Hematopoietic multipotent progenitor cell treated with erythropoietin and hydrocortisone succinate and interleukin-3 and kit ligand, for 8 days (in vitro differentiated cells): ENCODE measurements at places on chromosomes 1 and 21.
A peak's percentile ranks its signal among the peaks of the same experiment; 100 is the strongest.

DNA sequence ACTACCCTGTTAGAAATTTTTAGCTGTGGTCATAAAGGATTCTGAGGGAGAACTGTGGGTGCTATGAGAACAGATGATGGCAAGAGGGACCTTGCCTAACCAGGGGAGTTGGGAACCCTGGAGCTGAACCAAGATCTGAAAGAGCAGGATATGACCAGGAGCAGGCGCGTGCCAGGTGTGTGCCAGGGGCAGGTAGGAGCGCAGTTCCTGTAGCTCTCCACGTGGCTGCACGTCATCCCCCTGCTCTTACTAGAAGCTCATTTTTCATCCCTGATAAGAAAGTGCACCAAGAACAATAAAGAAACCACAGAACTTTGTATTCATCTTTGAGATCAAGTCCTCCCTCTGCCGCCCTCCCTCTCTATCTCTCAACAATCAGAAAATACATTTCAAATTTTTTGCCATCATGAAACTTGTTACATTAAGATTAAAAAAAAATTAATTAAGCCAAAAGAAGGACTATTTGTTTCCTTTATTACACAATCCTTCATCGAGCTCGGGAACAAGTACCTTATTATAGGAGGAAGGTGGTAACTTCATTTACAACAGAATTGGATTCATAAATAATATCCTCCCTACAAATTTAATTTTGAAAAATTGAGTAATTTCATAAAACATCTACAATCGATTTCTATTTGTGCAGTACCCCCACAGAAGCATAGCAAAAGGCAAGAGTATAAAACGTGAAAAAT is 78.5 kb downstream of the SLC35F3 start:
- no peak for DNase-seq

GRCh38 chr1:20271498-20272400 is 18.9 kb upstream of the VWA5B1 start:
- no peak for DNase-seq

GRCh38 chr1:197101978-197102377 is 34.9 kb upstream of the F13B start:
- DNase-seq: no peak

GRCh38 chr1:188822248-188822647 is 1655.4 kb downstream of the BRINP3 start:
- DNase-seq: no peak

DNA sequence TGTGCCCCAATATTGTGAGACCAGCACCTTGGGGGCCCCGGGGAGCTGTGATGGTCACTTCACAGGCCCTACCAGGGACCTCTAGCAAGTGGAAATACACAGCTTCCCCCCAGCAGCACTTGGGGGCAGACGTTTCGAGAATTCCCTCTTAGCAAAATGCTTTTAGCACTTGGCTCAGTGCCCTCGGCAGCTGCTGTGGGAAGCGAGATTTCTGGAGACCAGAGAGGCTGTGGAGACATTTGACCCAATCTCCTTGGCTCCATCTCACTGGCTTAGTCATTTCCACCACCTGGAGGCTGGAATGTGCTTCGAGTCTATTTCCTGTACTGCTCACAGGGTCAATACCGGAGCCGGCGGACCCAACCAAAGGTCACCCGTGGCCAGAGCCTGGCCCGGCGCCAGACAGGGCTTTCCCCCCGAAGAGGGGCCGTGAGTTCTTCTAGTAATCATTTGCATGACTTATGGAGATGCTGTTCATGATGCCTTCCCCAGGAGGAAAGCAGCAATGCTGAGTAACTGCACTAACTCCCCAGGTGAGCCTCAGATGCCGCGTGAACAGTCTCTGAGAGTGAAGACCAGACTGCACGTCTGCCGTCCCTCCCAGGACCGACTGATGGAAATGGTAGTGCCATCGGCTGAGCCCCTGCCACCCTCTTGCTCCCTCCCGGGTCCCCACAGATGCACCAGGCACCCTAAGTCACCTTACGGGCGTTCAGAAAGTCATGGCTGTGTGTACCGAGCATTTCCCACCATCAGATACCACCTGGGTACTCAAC is 4.4 kb upstream of the C2CD2 start:
- DNase-seq: peak; percentile 25

DNA sequence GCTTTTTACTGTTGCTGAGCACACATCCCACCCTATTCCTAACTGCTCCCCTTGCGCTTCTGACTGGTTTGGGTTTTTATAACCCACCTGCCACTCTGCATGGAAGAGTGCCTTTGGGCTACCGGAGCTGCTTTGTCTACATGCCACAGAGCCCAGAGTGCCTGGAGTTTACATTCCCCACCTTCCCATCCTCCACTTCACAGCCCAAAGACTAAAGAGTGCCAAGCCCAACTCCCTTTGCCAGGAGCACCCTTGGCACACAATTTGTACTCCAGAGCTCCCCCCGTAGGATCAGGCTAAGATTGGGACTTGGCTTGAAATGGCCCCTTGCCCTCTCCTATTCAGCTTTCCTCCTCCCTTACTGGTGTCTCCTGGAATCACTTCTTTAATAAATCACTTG is 63.3 kb downstream of the LHX9 start:
- DNase-seq: no peak

GRCh38 chr1:221366495-221367110 is 375.3 kb downstream of the DUSP10 start:
- no peak for DNase-seq

- DNase-seq: peak; percentile 54
These were observed 741 bp downstream of the RGS2 start for GRCh38 chr1:192809307-192810252.

GRCh38 chr1:36675931-36676562 is 193.3 kb upstream of the CSF3R start:
- no peak for DNase-seq

DNA sequence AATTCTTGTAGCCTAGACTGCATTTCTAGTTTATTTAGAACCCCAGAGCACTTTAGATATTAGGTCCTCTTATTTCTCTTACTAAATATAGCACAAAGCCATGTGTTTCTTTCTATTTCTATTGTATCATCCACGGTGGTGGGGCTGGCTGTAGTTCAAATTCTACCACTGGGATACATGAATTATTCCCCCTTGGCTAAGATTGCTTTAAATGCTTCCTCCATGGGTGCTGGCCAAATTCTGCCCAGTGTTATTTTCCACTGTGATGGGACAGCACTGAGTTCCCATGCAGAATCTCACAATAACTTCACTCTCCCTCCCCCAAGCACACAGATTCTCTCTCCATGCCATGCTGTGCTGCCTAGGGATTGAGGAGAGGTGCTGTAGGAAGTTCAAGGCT is 41.5 kb upstream of the GBP6 start:
- no peak for DNase-seq

GRCh38 chr1:74517599-74518051 is 5.2 kb upstream of the LRRC53 start:
- no peak for DNase-seq

DNA sequence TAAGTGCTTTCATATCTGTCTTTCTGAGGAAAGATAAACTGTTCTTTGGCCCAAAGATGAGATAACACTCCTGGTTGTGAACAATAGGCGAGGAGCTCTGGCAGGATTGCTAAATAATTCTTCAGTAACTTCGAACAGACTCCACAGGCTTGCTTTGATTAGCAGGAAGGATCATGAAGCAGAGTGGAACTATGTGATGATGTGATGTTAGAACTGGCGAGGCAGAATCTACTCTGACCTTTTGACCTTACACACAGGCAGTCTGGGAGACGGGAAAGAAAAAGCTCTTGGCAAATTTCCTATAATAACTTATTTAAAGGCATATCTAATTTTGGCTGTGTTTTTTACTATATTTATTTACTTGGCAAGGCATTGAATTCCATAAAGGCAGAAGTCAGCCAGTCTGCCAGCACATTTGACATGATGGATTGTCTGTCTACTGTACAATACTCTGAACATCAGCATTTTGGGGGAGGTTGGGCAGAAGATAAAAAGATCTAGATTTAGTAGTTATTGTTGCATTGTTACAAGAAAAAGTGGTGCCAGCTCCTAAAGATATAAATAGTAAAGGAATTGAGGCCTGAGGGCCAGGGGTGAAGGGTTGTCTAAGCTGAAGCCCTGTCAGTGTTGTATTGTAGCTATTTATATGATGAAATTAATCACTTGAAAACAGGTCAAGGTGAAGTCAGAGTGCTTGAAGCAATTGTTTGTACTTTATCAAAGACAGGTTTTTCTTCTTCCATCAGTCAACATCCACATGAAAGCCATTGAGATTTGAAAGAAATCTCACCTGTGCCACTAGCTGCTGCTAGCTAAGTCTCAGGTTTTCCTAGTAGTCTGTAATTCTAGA is 708.8 kb downstream of the LTN1 start:
- DNase-seq: no peak

DNA sequence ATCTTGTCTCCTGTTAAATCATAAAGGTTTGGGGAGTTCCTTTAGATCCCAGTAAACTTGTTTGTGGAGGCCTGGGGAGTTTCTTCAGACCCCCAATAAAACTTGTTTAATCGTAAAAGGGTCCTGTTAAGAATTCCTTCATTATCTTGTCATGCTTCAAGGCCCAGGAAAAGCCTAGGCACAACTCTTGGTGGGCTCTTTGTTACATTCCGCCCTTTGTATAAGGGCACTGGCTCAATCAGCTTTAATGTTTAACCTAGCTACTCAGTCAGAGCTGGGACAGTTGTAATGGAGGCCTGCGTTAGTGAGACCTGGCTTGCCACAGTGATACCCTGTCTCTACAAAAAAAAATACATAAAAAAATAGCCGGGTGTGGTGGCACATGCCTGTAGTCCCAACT is 77.2 kb downstream of the MPZL1 start:
- no peak for DNase-seq

DNA sequence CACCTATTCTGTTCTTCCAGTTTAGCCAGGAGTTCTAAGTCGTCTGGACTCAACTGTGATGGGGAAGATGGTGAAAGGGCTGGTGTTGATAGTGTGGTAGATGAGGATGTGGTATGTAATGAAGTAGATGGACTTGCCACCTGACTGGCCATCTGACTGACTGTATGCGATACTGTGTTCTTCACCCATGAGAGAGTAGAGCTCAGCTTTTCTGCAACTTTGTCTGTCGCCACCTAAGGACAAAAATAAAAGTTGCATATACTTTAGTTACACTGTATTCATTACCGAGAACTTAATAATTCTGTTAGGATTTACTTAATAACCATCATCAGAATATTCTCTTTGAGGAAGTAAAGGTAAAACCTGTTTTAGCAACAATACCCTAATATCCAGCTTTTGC is 48.5 kb downstream of the EVI5 start:
- DNase-seq: peak; percentile 22

DNA sequence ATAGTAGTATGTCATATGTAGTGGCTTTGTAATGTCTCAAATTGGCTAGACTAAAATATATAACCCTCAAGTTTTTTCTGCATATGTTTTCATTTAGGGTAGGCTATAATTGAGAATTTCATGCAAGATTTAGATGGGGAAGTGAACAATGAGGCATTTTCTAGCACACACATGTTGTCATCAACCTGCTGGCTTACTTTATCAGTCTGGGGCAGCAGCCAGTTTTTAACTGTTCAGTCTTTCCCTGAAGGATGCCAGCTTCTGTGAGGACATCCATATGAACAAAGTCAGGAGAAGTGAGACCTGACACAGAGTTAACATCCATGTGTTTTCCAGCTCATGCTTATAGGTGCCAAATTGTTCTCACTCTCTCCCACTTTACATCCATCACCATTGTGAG is 74.7 kb upstream of the OLFM3 start:
- DNase-seq: no peak

- no peak for DNase-seq
These were observed 484.2 kb downstream of the SIPA1L2 start for GRCh38 chr1:232145768-232146167.

DNA sequence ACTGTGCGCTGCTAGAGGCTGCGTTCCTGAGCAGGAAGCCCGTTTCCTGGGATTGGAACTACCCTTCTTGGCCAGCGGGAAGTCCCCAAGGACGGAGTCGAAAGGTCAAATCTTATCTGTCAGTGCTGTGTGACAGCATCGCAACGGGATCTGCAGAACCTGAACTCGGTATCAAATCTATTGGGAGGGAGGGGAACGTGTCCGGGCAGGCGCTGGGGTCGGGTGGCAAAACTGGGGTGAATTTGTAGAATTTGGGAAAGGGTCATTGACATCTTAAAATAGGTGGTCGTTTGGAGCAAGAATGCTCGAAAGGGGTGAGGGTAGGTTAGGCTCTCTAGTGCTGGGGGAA is 725 bp upstream of the ARPC5 start:
- DNase-seq: no peak

DNA sequence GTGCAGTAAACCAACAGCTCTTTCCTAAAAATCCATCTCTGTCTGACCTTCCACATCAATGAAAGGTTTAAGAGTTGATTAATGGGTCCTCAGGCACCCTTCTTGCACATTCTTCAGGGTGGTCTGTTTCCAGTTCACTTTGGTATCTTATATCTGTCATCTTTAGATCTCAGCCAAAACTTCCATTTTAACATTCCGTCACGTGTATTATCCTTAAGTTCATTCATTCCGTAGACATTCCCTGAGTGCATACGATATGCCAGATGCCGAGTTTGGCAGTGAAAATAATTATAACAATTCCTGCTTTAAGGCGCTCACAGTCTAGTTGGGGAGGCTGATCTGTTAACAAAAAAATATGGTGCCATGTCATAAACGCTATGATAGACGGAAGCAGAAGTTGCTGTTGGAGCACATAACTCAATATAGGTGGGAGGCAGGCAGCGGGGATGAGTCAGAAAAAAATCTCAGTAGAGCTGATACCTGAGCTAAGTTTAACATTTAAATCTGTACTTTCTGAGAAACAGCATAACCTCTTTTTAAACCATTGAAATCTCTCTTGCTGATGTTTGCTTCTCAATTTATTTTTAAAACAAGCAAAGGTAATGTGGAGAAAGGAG is 59.6 kb upstream of the HOOK1 start:
- DNase-seq: no peak

DNA sequence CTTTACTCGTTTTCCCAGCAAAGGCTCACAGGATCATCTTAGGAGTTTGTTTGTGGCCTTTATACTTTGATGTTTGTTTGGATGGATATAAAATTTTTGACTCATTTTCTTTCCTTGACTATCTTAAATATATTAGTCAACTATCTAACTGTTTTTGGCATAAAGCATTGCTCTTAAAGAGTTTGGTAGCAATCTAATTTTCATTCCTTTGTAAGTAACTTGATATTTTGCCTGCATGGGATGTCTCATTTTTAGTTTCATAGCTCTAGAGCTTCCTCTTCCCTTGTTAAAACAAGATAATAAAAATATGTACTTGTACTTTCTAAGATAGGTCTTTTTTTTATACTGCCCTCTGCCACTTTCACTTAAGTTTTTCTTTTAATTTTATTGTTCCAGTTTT is 161.9 kb downstream of the MAGI3 start:
- DNase-seq: no peak
